ENCODE measurements at places on chromosomes 2 and 18.

- DNase-seq: no peak
These were observed 19.4 kb downstream of the DOK1 start for GRCh38 chr2:74573747-74574562.

- DNase-seq: no peak
These were observed 1291.7 kb upstream of the CRIM1 start for GRCh38 chr2:35063836-35064235.

DNA sequence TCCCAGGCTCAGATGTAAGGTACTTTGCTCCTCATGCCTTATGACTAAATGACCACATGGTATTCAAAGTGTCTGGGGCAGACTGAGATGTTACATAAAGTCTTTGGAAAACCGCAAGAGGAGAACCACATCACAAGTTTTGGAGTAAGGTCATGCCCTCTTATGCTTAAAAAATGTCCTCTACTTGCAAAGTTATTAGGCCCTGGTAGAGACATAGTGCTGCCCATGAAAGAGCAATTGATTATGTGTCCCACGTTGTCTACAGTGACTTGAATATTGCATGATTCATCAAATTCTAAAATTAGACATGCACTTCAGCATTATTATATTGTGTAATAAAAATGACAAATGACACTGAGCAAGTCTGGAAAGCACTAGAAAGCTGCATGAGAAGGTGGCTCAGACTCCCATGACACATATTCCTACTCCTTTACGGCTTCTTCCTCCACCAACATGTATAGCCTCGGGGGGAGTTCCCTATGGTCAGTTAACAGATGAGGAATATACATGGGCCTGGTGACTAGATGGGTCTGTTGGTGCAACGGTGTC is 602.6 kb upstream of the VRK2 start:
- no peak for DNase-seq

GRCh38 chr2:237485844-237486243 is 1.2 kb upstream of the MLPH start:
- DNase-seq: no peak

Measured in NCI-H187 treated with DMSO at 0.1 percent for 48 hours (cell line).